Chondrocyte (in vitro differentiated cells): ENCODE measurements at places on chromosomes 7 and 10. TPM values are rescaled to one million over a fixed set of nuclear protein-coding genes. Genes with fewer than 3 reads are reported as not detected.
A peak's percentile ranks its signal among the peaks of the same experiment; 100 is the strongest.

Gene MLXIPL
- total RNA-seq, result not detected in 3 replicates

Gene BCL7B
- total RNA-seq, result 35.7 to 40.2 TPM (median 39.7 TPM) in 3 replicates

Gene CYP2W1
- total RNA-seq, result not detected in 3 replicates

DNA sequence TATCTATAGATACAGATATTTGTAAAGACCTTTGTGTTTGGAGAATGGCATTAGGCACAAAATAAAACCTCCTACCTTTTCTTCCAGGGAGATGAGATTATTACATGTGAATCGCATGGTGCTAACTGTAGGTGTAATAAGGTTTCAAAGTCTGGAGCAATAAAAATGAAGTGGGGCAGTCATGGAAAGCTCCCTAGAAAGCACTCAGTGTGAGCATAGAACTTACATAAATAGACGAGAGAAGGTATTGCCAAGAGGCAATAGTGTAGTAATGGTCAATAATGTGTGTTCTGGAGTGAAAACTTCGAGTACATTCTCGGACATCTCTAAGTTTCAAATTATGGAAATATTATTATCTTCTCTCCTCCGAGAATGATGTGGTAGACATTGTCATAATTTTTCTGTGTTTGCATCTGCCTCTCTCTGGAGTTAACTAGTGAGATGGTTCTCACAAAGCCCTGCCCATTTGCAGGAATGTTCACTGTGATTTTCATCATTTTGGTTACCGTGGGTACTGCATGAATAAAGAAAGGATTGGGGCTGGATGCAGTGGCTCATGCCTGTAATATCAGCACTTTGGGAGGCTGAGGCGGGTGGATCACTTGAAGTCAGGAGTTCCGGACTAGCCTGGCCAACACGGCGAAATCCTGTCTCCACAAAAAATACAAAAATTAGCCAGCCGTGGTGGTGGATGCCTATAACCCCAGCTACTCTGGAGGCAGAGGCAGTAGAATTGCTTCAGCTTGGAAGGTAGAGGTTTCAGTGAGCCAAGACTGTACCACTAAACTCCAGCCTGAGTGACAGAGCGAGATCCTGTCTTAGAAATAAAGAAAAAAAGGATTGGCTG is 10.6 kb downstream of the VIM start:
- H3K27ac ChIP-seq, result peak overlapping the region; percentile 92
- H3K36me3 ChIP-seq, result peaks cover 30% of the 10 kb centered on the region
- H3K27me3 ChIP-seq, result no peaks in the 10 kb centered on the region
- H3K4me1 ChIP-seq, result peaks cover 56% of the 10 kb centered on the region
- DNase-seq, result no peak

DNA sequence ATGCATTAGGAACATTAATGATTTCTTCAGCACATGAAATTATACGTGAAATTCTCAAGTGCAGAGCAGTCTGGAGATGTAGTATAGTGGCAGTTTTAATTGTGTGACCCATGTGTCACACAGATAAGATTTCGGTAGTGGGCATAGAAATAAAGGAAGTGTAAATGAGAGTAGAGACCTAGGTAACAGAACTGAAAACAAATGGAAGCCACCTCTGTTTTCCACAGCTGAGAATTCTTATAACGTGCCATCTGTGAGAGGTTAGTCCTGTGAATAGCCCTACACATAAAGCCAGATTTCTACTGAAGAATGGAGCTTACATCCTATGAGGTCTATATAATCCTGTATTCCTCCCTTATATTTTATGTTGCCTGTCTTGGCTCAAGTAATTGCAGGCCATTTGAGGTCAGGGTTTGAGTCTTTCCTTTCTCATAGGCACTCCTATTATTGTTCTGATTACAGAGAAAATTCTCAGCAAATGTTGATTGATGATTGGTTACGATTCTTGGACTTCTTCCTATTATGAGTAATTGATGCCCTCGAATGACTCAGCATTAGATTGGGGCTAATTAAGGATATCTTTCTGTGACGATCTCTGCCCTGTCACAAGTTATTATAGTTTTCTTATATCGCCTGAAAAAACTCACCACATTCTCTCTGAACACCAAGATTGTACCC is 258.2 kb downstream of the KIF20B start:
- H3K27ac ChIP-seq, result no peak overlapping the region
- H3K4me1 ChIP-seq, result no peaks in the 10 kb centered on the region
- DNase-seq, result no peak
- no peaks in the 10 kb centered on the region for H3K36me3 ChIP-seq
- no peak overlapping the region for H3K4me3 ChIP-seq

- H3K27me3 ChIP-seq, result no peaks in the 10 kb centered on the region
- H3K4me1 ChIP-seq, result peaks cover 37% of the 10 kb centered on the region
- H3K27ac ChIP-seq, result peak overlapping the region; percentile 71
- peak overlapping the region; percentile 81 for H3K4me3 ChIP-seq
These were observed 21.8 kb downstream of the FGFBP3 start for GRCh38 chr10:91887272-91888076.

- no peak overlapping the region for H3K4me3 ChIP-seq
- H3K27ac ChIP-seq, result no peak overlapping the region
- H3K36me3 ChIP-seq, result no peaks in the 10 kb centered on the region
These were observed 199.2 kb downstream of the MALRD1 start for GRCh38 chr10:19247843-19248242.

DNA sequence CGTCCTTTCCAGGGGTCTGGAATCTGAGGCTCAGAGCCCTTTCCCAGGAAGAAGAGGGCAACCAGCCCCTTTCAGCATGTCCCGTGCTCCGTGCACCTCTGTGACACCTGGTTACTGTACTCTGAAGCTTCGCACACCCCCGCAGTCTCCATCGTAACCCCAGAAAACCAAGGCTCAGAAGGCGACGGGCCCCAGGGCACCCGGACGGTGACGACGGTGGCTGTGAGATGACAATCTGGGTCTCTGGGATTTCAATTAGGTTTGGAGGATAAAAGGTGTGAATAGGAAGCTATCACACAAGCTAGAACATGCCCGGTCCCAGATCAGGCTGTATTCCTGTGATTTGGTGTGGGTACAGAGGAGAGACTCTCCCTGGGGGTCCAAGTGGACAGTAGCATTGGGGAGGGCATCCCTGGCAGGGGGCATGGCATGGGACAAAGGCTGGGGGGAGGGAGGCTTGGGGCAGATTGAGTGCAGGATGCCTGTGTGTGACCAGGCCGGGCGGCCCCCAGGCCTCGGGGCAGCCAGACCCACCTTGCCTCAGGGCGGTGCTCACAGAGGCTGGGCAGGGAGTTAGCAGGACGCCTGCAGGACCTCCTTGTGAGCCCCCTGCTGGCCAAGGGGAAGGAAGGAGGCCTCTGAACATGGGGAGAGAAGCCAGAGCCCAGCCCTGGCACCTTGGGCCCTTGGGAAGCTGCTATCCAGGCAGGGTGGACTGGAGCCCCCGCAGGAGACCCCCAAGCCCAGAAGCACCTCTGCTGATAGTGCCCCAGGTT is 23.4 kb upstream of the PSMG3 start:
- no peaks in the 10 kb centered on the region for H3K36me3 ChIP-seq
- no peak for DNase-seq
- H3K4me3 ChIP-seq, result no peak overlapping the region
- no peaks in the 10 kb centered on the region for H3K4me1 ChIP-seq
- no peak overlapping the region for H3K27ac ChIP-seq

DNA sequence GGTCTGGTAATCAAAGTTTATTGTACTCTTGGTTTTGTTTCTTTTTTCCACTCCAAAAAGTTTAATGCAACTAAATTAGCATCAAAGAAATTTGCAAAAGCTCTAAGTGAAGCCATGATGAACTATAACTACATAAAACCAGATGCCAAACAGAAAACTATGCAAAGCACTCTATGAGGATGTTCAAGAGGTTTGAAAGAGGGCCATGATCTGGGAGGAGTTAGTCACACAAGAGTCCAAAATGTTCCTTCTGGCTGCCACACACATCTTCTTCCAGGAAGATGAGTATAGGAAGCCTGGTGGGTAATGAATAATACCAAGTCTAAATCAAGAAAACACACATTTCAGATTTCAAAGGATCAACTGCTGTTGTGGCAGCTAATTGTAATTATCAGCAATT is 28.4 kb downstream of the GLI3 start:
- peaks cover 4% of the 10 kb centered on the region for H3K36me3 ChIP-seq
- H3K4me3 ChIP-seq, result no peak overlapping the region
- no peaks in the 10 kb centered on the region for H3K27me3 ChIP-seq
- H3K27ac ChIP-seq, result no peak overlapping the region

DNA sequence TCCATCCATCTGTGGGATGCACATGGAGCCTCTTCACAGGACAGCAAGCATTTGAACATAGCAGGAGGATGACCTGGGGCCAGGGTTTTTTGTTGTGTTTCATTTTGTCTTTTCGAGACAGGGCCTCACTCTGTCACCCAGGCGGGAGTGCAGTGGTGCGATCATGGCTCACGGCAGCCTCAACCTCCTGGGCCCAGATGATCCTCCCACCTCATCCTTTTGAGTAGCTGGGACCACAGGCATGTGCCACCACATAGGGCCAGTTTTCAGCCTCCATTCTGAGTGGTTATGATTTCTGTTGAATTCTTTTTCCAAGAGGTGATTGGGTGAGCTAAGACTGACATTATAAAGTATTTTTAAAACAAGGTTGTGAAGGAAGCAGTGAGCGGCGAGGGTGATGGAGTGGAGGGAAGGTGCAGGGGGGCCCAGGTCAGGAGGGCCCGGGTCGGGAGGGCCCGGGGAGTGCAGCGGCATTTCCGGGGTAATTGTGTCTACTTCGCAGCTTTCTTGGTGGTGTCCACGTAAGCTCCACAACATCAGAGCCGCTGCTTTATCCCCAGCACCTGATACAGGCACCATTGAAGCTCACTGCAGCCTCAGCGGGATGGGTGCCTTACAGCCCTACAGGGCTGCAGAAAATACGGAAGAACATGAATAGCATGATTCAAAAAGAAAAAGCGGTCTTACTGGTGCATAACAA is 12.0 kb upstream of the LARP4B start:
- peaks cover 13% of the 10 kb centered on the region for H3K4me1 ChIP-seq
- H3K4me3 ChIP-seq, result no peak overlapping the region
- no peaks in the 10 kb centered on the region for H3K27me3 ChIP-seq
- H3K36me3 ChIP-seq, result no peaks in the 10 kb centered on the region
- H3K27ac ChIP-seq, result peak overlapping the region; percentile 17

DNA sequence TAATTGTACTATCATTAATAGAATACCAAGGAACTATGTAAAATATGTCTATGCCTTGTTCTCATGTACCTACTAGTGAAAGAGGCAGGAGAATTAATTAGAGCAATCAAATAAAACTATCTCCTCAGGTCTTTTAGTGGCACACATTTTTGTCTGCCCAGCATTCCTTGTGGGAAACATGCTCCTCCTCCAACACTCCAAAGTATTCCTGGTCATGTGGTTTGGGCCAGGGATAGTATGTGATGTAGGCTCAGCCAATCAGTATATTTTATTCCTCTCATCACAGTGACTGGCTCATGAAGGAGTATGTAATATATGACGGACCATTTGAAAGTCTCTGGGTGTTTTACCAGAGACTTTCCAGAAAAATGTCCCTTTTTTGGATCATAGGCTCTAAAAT is 16.7 kb upstream of the SYPL1 start:
- no peak for DNase-seq
- H3K27ac ChIP-seq, result no peak overlapping the region
- H3K4me1 ChIP-seq, result peaks cover 18% of the 10 kb centered on the region
- no peak overlapping the region for H3K4me3 ChIP-seq

DNA sequence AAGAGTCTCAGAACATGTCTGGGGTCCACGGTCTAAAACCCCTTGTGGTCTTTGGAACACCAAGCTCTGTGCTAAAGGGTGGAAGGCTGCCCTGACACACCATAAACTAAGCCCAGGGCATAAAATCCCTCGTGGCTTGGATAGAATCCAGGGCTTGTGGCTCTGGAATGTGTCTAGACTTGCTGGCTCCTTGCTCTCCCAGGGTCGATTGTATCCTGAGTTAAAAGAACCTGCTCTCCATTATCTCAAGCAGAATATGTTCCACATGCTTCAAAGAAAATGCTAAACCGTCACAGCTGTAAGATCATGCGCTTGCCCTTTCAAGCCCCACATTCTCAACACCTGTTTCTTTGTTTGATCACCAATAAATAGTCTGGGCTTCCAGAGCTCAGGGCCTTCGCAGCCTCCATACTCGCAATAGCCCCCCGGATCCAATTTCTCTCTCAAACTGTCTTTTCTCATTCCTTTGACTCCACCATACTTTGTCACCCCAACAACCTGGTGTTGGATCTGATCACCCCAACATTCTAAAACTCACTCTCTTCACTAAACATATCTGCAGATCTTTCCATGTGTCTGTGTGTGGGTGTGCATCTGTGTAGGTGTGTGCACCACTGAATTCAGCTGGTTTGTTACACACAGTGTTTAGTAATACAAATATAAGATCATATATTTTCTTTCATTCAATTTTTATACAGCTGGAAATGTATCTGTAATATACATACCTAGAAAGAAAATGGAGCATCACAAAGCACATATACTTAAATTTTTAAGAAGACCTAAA is 238.5 kb downstream of the ZMYND11 start:
- no peaks in the 10 kb centered on the region for H3K27me3 ChIP-seq
- peaks cover 79% of the 10 kb centered on the region for H3K4me1 ChIP-seq
- H3K27ac ChIP-seq, result peak overlapping the region; percentile 94
- peak; percentile 49 for DNase-seq
- peak overlapping the region; percentile 1 for H3K4me3 ChIP-seq

DNA sequence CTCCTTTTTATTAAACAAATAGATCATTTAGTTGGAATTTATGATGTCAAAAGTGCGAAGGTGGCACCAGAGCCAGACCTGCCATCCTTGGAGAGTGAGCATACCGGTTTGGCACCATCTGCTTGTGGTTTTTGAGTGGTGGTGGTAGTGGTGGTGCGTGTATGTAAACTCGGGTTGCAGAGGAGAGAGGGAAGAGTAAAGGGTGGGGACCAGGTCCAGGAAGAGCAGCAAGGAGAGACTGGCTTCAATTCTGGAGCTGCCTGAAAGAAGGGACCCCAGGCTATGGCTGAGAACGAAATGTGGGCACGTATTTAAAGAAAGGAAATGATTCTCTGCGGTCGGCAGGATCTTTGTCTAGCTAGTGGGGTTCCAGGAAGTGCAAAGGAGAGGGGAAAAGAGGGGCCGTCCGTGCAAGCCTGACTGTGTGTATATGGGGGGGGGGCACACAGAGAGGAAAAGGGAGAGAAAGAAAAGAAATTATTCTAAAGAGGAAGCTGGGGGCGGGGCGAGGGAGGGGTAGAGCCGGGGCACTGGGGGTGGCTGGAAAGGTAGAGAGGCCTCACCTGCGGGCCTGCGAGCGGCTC is 448 bp upstream of the GOLGA7B start:
- peaks cover 14% of the 10 kb centered on the region for H3K4me1 ChIP-seq
- DNase-seq, result no peak
- peaks cover 41% of the 10 kb centered on the region for H3K27me3 ChIP-seq
- peak overlapping the region; percentile 59 for H3K4me3 ChIP-seq
- no peaks in the 10 kb centered on the region for H3K36me3 ChIP-seq
- H3K27ac ChIP-seq, result no peak overlapping the region

GRCh38 chr7:108189733-108190388 is 59.7 kb upstream of the LAMB4 start:
- H3K27ac ChIP-seq, result no peak overlapping the region
- H3K36me3 ChIP-seq, result peaks cover 5% of the 10 kb centered on the region
- no peak for DNase-seq
- H3K27me3 ChIP-seq, result no peaks in the 10 kb centered on the region
- no peak overlapping the region for H3K4me3 ChIP-seq
- H3K4me1 ChIP-seq, result no peaks in the 10 kb centered on the region

- peaks cover 2% of the 10 kb centered on the region for H3K27me3 ChIP-seq
- no peaks in the 10 kb centered on the region for H3K36me3 ChIP-seq
- DNase-seq, result no peak
- no peak overlapping the region for H3K4me3 ChIP-seq
- no peaks in the 10 kb centered on the region for H3K4me1 ChIP-seq
- H3K27ac ChIP-seq, result no peak overlapping the region
These were observed 399.3 kb downstream of the PPP1R3A start for GRCh38 chr7:113519472-113519871.

- no peak overlapping the region for H3K4me3 ChIP-seq
- peaks cover 6% of the 10 kb centered on the region for H3K36me3 ChIP-seq
- no peak for DNase-seq
- no peak overlapping the region for H3K27ac ChIP-seq
- no peaks in the 10 kb centered on the region for H3K27me3 ChIP-seq
These were observed 121.9 kb downstream of the ANK3 start for GRCh38 chr10:60267802-60268201.
